ENCODE measurements at places on chromosomes 12 and 14.

DNA sequence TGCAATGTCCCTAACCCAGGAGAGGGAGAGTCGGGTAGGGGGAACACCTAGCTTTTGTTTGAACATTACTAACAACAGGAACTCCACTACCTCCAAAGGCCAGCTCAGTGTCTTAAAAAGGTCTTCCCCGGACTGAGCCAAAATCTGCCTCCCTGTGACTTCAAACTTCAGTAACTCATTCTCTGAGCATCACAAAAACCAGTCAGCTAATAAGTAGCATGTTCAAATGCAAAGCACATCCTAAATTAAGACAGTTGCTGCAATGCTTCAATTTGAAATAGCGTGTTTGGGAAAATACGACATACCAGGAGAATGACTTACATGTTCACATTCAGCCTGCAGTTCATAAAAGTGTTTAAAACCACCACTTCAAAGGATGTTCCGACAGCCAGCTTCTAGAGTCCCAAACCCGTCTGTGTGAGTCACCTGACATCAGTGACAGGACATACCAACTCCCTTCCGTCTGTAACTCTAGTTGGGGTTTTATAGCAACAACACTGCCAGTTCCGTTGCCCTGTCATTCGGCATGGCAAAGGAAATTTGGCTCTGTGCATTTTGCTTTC, 13.0 kb downstream of the ZFP36L1 start:
- peak; percentile 80 for DNase-seq

DNA sequence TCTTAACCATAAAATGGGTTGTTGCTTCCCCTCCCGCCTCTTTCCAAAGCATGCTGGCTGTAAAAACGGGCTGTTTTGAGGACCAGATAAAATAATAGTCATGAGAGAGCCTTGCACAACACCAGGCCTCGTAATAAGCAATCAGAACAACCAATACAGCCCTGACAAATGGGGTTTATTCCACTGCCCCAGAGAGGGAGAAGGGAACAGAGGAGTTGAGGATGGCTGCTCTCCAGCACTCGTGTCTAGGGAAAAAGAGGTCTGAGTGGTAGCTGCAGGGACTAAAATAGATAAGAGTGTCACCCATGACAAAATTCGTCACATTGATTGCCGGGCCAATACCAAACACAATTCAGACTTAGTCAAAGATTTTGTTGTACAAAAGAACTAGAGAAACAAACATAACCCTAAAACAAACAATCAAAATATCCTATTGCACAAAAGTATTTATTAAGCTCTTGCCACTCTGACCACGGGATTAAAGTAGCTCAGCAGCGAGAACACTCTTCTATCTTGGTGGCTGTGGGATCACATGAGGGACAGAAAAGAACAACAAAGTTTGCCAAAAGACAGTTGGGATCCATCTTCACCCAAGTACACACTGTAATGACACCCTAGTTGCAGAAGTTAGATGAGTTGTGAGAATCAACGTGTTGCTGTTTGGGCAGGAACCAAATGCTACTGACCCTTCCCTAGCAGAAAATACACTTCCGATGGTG, 188.0 kb downstream of the FOXN3 start:
- DNase-seq = no peak

GRCh38 chr12:92111256-92111655, 34.4 kb downstream of the BTG1 start:
- DNase-seq = no peak

DNA sequence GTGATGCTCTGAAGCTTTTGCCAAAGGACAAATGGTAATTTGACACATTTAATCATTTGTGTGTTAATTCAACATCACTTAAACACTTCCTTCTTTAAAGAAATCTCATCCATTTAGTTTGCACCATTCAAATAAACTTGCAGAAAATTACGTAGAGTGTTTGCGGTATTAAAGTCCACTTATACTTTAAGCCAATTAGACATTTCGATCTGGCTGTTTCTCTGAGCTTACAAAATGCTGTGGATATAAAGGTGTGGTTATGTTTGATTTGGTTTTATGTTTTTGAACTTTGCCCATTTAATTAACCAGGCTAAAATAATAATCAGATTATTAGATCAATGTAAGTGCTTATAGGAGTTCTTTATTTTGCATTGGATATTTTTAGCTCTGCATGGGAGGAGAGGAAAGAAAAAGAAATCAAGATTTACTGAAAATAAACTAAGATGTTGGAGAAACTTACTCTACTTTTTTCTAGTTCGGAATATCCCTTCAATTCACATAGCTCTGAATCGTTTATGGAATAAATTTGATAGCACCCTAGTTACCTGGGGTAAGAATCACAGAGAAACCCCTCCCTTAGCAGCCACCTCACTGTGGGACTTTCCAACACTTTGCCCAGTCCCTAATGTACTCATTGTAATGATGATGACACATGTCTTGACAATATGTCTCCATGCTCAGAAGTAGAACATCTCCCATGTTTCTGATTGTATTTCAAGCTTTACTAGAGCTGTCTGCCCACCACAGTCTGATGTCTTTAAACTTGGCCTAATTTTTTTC, 268.0 kb downstream of the BTG1 start:
- peak; percentile 79 for DNase-seq

- no peak for DNase-seq
Observed at GRCh38 chr14:52021957-52022600, 32.7 kb downstream of the RTRAF start.

DNA sequence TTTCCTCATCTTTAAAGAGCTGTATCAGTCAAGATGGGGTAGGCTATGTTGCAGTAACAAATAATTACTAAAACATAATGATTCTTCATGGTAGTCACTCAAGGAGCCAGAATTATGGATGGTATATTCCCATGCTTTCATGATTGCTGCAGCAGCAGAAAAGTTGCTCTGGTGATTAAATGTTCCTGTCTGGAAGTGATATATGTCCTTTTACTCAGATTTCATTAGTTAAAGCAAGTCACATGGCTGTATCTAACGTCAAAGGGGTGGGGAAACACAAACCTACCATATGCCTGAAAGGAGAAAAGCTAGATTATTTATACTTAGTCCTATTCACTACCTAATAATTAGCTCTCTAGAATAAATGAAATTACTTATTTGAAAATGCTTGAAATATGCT, 594.7 kb downstream of the SOX5 start:
- no peak for DNase-seq

DNA sequence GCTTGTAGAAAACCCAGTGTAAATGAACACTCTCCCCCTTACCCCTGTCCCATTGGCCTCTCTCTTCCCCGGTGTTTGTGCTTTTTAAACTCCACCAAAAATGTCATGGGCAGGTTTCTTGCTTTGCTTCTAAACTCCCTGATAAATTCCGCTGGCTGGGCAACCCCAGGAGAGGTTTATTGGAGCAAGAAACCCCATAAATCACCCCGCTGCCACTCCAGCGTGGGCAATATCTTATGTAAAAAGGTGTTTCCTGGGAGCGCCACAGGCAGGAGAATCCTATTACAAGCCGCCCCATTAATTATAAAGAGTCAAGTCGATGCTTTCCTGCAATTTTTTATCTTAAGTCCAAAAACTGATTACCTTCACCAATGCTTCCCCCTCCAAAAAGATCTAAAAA, 22.8 kb downstream of the LHX5 start:
- DNase-seq = no peak

DNA sequence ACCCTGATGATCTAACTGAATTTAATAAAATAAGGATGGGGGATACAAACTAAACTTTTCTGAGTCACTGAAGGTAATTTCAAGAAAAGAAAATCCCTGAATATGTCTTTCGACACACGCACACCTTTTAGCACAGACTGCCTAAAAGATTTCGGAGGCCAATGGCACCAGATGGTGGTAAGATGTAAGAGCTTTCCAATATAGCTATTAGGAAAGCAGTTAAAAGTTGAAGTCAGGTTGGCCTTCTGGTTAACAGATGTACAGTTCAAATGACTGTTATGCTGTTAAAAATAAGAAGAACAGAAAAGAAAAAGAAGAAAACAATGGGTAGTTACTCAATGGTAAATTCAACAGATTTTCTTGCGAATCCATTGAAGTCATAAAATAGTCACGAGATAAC, 80.7 kb upstream of the KRR1 start:
- DNase-seq = no peak

DNA sequence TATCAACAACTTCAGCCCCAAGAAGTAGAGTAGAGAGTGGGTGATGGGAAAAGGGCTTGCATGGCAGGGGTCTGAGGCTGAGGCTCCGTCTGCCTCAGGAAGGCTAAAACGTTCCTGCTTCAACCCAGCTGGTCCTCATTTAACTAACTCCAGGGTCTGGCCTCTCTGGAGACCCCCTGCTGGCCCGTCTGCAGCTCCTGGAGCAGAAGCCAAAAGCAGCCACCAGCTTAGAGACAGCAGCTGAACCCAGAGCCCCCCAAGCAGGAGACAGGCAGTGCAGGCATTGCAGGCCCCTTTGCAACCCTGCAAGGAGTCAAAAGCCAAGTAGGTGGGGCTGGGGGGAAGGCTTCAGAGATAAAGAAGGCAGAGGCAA, 25.1 kb upstream of the LTBP2 start:
- no peak for DNase-seq

GRCh38 chr12:120668868-120669840, 17.8 kb upstream of the MLEC start:
- DNase-seq = no peak

DNA sequence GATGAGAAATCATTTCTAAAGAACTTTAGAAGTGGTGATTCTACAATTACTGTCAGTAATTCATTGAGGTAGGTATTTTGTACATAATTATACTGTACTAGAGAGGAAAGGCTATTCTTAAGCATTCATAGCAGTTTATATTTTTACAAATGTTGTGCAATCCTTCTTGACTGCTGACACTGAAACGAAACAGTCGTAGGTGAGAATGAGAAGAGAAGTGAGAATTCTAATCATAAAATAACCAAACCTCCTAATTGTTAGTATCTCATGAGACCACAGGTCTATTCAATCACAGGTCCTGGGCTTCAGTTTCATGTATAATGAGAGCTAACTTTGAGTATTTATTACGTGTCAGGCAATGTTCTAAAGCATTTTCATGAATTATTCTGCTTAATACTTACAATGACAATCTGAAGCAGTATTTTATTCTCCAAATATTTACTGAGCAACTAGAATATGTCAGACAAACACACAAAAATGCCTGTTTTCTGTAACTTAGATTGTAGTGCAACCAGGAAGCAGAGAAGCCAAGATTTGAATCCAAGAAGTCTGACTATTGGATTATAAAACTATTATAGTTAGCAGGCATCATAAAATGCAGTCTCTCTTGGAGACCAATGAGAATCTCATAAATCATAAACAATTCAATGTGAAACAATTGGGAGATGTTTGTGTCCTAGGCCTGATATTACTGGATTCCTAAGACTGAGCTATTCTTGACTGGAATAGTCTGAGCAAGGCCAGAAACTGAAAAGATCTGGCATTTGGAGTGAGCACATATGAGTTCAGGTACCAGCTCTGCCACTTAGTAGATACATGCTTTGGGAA, 24.3 kb downstream of the RERG start:
- DNase-seq = no peak

GRCh38 chr14:67400434-67400833, 11.5 kb downstream of the PLEK2 start:
- no peak for DNase-seq

- DNase-seq = no peak
Observed at GRCh38 chr12:24751181-24751580, 197.7 kb downstream of the BCAT1 start.

DNA sequence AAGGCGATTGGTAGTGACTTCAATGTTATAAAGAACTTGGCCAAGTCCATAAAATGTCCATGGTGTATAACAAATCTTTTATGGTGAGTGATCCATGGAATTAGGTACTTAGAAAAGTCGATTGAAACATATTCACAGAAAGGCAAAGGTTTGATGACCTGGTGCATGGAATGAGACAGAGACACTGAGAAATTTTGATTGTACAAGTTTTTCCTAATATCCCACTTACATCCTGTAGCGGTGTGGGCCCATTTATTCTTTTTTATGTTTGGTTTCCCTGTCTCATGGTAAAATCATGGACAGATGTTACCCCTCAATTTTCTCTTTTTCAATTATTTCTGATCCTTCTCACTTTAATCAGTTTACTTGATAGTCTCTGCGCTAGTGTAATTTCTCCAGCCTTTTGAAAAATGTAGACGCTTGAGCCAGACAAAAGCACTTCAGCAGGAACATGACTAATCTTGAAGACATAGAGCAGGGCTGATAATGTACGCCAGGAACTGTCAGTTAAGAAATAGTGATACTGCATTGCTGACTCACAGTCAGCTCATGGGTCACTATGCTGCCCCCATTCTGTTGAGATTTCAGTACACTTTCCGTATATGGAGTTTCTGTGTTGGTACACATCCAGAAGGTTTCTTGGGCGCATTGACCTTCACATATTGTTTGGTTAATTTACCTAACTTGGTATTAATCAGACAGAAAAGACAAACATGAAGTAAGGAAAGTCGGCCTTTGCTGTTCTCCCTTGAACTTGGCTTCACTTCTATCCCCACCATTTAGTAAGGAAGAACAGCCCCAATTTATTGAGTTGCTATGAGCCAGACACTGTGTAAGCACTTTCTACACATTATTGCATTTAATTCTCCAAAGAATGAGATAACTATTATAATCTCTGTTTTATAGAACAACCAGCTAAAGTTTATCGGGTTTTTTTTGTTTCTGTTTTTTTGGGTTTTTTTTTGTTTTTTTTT, 841.7 kb downstream of the DIO2 start:
- no peak for DNase-seq

GRCh38 chr14:98022541-98023520, 1225.6 kb downstream of the VRK1 start:
- DNase-seq = no peak

DNA sequence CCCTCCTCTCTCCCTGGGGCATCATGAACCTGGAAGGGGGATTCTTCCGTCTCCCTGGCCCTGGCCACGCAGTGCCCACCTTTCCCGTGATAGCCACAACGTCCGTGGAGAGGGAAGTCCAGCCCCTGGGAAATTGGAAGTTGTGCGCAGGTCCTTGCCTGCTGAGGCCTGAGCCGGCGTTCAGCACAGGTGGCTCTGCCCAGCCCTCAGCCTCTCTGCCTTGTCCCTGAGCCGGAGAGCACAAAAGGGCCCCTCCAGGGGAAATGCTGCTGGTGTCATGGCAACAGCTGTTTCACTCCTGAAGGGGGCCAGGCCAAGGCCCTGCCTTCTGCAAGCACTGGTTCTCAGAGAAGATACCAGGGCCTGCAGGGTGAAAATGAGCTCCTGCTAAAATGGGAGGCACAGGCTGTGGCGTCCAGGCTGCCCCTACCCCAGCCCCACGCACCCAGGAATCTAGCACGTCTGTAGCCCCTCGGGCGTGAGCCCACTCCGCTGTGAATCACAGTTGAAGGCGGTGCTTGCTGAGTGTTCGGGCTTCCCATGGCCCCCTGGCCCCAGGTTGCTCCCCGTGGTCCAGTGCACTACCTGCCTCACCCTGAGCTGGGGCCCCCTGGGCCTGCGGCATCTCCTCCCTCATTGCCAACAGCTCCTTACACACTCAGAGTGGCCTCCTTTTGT, 149.4 kb downstream of the ADGRD1 start:
- no peak for DNase-seq

- no peak for DNase-seq
Observed at GRCh38 chr12:89299417-89299816, 52.9 kb downstream of the DUSP6 start.

- DNase-seq = no peak
Observed at GRCh38 chr12:121894633-121895032, 6.0 kb downstream of the PSMD9 start.

Data from CD4-positive, alpha-beta T cell treated with Interleukin-10 for 1 hour (primary cell).